Kasumi-1 (cell line): ENCODE measurements at places on chromosomes 5 and 9.
A peak's percentile ranks its signal among the peaks of the same experiment; 100 is the strongest.

- DNase-seq = no peak
Measured at GRCh38 chr9:16396389-16396788, 474.1 kb downstream of the BNC2 start.

- no peak for DNase-seq
Measured at GRCh38 chr9:95373069-95373681, 55.7 kb upstream of the FANCC start.

DNA sequence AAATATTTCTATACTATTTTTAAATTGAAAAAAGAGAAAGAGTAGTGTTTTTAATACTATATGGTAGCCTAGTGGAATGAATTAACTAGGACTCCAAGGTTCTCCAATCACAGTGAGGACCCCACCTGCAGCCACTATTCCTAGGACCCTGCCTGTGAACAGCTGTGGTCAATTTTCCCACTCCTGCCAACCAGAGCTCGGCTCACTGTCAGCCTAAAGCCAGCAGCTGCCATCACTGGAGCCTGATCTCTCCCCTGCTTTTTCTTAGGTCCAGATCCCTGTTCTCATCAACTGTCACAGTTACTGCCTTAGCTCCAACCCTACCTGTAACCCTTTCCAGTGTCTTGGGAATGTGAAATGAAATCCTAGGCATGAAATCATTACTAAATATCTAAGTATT, 25.3 kb downstream of the ARSB start:
- no peak for DNase-seq

- peak; percentile 49 for DNase-seq
Measured at GRCh38 chr5:146447734-146448380, 724 bp downstream of the TCERG1 start.

DNA sequence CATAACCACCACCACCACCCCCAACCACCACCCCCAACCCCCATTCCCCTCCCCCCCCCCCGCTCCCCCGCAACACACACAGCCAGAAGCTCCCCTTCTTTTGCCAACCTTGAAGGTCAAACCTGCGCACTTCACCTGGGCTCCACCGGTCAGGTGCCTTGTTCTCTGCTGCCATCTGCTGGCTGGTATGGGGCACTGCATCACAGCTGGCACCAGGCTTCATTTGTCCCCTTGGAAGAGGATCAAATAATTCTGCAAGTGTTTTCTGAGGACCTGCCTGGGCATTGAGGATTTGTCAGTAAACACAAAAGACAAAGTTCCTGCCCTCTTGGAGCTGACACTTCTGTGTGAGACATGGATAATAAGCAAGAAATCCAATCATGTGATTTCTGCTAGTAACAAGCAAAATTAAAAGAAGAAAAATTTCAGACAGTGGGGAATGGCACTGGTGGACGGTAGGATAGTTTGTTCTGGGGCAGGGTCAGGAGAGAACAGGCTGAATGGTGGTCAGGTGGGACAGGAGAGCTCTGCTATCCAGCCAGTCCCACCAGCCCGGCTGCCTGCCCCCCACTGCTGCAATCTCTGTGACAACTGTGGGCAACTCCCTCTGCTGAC, 55.6 kb upstream of the LMX1B start:
- peak; percentile 25 for DNase-seq

- no peak for DNase-seq
Measured at GRCh38 chr5:69188811-69189161, 597 bp upstream of the CENPH start.

DNA sequence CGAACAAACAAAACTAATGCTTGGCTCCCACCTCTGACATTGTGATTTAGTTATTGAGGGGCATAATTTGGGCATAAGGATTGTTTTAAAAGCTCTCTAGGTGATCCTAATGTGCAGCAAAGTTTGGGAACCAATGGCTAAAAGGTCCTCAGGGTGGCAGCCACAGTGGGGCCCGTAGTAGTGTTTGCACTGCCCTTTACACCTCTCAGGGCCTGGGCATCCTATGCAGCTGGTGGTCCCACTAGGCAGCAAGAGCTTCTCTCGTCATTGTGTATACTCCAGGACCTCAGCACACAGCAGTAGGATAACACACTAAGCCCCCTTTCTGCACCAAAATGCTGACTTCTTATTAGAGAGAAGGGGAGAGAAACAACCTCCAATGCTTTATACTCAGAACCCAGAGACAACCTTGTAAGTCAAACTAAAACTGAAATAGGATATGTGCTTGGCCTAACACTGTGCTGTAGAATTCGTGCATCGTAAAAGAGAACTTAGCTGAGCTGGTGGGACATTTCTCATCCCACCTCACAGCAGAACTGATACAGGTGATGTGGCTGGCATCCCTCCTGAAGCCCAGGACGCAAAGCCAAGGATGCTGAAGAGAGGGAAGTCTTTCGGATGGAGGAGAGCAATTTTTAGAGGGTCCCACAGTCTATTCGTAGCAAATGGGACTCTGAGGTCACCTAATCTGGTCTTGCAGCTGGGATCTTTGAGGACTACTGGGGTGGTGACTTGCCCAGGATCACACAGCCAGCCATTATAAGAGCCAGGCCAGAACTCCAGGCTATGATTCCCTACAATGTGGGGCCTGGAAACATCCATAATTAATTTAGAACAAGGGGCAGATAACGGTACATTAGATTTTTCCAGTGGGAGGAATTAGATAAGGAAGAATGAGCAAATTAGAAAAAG, 1.2 kb downstream of the GLRX start:
- DNase-seq = no peak

GRCh38 chr9:89376741-89377351, 58.5 kb downstream of the SECISBP2 start:
- no peak for DNase-seq

GRCh38 chr5:141903261-141903660, 20.4 kb upstream of the DELE1 start:
- DNase-seq = peak; percentile 22

DNA sequence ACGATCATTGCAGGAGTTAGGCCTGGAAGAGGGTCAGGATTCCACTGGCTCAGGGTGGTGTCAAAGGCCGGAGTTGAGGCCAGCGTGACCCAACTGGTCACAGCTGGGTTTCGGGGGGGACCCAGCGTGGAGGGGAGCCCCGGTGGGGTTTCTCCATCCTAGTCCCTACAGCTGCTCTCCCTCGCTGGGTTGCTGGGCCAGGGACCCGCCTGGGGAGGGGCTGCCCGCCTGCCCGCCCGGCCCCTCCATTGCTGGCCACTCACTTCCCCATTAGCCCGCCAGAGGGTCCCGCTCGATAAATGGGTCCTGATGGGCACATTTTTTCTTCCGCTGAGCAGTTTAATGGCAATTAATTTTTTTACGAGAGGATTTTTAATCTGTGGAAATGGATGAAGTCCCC, 8.8 kb downstream of the CCDC187 start:
- no peak for DNase-seq

DNA sequence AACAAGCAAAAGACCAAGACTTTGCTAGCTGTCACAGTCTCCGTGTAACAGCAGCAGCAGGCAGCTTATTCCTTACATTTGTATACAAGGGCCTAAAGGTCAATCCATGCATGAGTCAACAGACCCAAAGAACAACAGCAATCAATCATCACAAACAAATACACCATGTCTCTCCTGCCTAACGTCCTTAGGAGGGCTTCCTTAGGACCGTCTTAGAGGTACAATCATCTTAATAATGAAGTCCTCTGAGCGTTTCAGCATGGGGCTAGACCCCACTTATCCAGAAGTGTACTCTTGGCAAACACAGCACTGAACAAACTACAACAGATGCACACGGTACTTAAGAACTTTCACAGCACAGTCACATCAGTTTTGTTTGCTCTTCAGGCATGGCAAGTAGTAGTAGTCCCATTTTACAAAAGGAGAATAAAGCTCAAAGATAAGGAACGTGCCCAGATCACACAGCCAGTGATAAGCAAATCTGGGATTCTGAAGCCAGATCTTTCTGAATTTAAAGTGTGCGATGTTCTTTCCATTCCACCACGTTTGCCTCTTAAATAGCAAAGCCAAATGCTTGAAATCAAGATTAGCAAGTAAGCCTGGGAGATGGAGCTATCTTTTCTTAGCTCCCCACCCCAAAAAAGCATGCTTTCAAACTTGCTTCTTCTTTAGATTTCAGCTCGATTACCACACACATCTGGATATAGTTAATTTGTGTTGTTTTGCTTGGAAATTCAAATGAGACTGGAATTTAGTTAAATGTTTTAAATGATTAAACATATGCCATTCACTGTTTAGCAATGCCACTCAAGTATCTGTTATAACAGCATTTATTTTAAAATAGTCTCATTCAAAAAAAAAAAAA, 24.2 kb downstream of the PSMB7 start:
- no peak for DNase-seq

- DNase-seq = peak; percentile 47
Measured at GRCh38 chr5:10987925-10988504, 227.0 kb upstream of the DAP start.

DNA sequence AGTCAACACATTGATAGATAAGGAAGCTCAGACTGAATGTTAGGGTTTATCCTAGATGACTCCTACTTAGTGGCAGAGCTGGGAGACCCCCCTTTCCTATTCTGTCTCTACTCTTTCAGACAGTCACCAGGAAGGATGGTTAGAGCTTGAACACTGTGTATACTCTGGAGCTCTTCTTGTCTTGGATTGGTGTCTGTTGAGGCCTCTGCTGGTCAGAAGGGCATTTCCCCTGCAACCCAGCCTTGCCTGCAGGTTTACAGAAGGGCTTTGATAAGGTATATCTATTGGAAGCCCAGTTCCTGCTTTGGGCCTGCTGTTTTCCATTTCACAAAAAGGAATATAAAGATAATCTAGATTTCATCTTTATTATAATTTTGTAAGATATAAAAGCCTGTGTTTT, 71.8 kb downstream of the KDM4C start:
- no peak for DNase-seq

GRCh38 chr5:59401637-59402036, 491.9 kb downstream of the PDE4D start:
- DNase-seq = no peak

DNA sequence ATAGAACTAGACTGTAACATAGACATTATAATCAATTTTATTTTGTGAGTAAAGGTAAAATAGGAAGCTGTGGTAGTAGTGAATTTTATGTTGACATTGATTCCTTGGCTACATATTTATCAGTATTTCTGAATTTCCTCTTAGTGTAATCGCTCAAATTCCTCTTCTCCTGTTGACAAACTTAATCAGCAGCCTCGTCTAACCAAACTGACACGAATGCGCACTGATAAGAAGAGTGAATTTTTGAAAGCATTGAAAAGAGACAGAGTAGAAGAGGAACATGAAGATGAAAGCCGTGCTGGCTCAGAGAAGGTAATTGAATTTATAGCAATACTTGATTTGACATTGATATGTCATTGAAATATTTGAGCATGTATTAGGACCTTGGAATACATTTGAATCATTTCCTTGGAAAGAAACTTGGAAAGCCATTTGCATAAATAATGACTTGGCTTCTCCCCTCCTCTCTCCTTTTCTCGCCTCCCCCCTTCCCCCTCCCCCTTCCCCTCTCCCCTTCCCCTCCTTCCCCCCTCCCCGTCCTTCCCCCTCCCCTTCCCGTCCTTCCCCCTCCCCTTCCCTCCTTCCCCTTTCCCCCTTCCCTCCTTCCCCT, 75.5 kb downstream of the GPBP1 start:
- no peak for DNase-seq

DNA sequence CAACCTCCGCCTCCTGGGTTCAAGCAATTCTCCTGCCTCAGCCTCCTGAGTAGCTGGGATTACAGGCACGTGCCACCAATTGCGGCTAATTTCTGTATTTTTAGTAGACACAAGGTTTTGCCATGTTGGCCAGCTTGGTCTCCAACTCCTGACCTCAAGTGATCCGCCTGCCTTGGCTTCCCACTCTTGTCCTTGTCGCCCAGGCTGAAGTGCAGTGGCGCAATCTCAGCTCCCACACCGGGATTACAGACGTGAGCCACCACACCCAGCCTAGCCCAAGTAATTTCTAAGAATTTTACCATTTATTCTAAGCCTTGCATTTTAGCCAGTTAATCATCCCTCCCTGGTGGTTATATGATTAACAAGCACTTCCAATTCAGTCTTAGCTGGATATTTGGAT, 11.0 kb downstream of the NAIP start:
- DNase-seq = no peak

GRCh38 chr5:109250533-109251329, 159.0 kb downstream of the PJA2 start:
- no peak for DNase-seq

DNA sequence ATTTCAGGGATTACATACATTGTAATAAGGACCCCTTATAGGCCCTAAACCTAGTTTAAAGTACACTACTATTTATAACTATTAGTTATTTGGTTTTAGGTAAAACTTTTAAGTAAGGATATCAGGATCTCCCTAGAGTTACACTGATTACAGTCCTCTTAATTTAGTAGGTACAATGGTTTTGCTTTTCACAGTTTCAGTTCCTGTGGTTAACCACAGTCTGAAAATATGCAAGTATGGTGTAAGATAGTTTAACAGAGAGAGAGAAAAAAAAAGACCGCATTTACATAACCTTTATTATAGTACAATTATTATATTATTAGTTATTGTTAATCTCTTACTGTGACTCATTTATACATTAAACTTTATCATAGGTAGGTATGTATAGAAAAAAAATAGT, 725.3 kb upstream of the PTPRD start:
- no peak for DNase-seq

DNA sequence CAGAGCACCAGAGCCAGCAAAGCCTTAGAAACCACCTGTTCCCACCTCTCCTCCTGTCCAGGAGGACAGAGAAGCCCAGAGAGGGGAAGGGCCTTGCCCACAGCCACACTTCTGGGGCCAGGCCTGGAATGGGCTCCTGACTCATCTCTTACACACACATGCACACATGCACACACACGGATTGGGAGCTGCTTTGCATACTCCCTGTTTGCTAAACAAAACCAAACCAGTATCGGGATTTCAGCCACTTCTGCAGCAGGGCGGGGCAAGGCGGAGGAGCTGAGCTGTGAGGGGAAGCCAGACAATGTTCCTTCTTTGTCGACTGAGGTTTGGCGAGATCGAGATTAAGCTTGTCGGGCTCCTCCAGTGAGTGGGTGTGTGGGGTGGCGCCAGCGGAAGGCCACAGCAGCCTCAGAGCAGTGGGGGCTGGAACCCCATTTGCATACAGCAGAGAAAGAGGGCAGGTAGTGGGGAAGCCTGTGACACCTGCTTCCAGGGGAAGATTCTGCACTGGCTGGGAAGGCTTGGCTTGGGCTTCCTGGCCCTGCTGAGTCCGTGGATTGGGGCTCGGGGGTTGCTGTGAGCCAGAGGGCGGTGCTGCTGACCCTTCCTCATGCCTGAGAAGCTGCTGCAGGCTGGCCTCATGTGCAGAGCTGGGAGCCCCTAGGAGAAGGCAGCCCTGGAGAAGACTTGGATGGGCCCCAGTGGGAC, 16.1 kb downstream of the GFI1B start:
- peak; percentile 51 for DNase-seq
